ENCODE measurements at places on chromosomes 12 and 14. TPM values are rescaled to one million over a fixed set of nuclear protein-coding genes. Genes with fewer than 3 reads are reported as not detected.

The PPFIA2 gene
- total RNA-seq, result 1.6 TPM

DNA sequence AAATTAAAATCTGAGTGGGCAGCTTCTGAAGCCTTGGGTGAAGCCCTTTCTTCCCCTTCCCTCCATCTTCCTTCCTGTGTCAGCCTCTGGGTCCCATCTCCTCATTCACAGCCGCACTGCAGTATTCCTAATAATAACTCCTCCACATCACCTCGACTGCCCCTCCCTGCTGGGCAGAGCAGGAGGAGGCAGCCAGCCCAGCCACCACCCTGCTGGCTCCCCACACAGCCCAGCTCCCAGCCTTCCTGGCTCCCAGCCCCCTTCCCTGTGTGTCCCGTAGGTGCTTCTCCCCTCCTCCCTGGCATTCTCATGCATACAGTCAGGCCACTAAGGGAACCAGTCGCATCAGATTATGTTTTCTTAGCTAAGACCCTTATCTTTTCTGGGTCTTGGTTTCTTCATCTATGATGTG, 3.7 kb downstream of the IFFO1 start:
- no peak for DNase-seq

DNA sequence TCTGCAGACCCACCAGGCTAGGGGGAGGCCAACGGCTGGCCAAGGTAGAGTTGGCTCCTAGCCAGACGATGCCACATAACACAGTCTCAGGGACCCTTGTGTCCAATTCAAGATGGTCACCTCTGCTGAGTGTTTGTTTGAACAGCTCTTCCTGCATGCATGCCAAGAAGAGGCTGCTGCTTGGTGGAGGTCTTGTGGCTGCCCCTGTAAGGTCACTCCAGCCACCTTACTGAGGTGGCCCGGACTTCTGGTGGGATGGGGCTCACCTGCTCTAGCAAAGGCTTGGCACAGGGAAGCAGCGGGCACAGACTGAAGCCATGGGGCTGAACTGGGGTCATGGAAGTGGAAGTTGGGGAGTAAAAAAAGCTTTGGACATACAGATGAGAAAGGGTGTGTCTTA, 210.3 kb downstream of the GLT1D1 start:
- DNase-seq, result no peak

The OTX2 gene
- total RNA-seq, result not detected

- no peak for DNase-seq
Observed at GRCh38 chr14:69260190-69260860, 367 bp downstream of the GALNT16 start.

GRCh38 chr12:46831335-46832129, 5.7 kb upstream of the SLC38A4 start:
- no peak for DNase-seq

GRCh38 chr14:52110441-52111086, 41.7 kb upstream of the NID2 start:
- DNase-seq, result no peak

The BCL11B gene
- total RNA-seq, result 17.6 TPM

DNA sequence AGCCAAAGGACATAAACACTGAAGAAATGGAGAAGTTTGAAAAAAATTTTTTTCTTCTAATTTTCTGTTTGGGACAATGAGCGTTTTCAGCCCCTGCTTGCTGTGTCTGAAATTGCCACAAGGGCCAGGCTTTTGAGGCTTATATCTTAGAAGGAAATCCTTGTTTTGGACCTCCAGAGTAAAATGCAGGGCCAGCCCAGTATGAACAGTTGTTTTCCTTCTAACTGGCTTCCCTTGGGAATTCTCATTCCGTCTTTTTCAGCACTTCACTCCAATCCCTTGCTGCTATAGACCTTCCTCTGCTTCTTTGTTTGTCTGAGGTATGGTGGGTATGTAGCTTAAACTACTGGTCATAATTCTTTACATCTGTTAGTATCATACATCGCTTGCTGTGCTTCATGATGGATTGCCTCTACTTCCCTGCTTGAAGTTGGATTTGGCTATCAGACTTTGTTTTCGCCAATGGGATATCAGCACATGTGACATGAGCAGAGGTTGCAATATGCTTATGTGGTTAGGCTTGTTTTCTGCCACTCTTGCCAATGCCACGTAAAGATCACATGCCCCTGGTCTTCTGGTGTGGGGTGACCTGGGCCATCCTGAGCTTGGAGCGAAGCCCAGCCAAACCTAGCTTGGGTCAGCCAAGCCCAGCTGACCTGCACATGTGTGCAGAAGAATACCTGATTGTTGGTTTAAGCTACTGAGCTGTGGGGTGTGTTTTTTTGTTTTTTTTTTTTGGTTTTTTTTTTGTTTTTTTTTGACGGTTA, 64.7 kb downstream of the AVPR1A start:
- no peak for DNase-seq

DNA sequence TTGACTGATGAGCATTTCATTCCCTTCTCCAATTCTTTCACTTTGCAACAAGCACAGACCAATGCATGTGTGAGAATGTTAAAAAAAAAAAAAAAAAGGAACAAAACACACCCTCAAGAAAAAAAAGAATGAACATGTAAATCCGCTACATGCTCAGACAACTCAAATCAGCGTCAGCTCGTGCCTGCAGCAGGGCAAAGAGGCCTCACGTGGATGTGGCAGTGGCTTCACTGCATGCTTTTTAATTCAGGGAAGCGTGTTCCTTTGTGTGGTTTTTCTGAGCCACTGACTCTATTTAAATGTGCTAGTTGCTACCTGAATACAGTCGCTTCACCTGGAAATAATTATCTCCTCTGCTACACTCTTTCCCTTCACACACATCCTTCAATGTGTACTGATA, 55.1 kb downstream of the PPP1R36 start:
- DNase-seq, result no peak

The DHRS2 gene
- total RNA-seq, result not detected

GRCh38 chr12:45907955-45908354, 82.4 kb downstream of the SCAF11 start:
- no peak for DNase-seq

- DNase-seq, result peak; percentile 81
Observed at GRCh38 chr12:79409562-79409961, 281.2 kb downstream of the PAWR start.

The TIGAR gene
- 2.2 TPM for total RNA-seq

The MYH6 gene
- 0.30 TPM for total RNA-seq

GRCh38 chr14:35565871-35566464, 32.0 kb downstream of the INSM2 start:
- DNase-seq, result no peak

The LYZ gene
- 148 TPM for total RNA-seq

- no peak for DNase-seq
Observed at GRCh38 chr12:90741611-90742010, 213.4 kb downstream of the CCER1 start.

DNA sequence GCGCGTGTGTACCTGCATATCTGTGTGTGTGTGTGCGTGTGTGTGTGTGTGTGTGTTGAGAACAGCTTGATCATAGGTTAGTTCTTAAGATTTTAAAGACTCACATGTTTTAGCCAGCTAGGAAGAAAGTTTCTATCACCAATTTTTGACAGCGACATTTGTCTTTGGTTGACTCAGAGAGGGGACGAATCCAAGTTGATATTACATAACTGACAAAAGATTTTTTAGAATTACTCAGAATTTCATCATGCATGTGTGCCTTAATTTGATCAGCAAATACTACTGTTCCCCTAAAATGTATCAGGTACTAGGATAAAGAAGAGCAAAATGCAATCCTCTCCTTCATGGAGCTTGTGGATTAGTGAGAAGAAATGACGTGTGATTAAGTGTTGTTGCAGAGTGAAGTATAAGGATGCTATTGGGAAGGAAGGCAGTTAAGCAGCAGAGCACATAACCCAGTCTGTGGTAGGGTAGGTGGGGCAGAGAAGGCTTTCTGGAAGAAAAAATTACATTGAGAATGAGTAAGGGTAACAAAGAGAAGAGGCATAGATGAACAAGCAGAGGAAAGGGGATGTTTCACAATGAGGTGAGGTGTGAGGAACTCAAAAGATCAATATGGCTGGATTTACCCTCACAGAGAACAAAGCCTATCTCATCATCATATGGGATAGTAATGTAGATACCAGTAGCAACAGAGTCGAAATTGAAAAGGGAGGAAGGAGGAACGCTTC, 77.5 kb downstream of the ELK3 start:
- no peak for DNase-seq

The RASSF9 gene
- total RNA-seq, result 4.9 TPM

The NKX2-1 gene
- not detected for total RNA-seq

- DNase-seq, result no peak
Observed at GRCh38 chr12:24921251-24922038, 27.5 kb downstream of the BCAT1 start.

DNA sequence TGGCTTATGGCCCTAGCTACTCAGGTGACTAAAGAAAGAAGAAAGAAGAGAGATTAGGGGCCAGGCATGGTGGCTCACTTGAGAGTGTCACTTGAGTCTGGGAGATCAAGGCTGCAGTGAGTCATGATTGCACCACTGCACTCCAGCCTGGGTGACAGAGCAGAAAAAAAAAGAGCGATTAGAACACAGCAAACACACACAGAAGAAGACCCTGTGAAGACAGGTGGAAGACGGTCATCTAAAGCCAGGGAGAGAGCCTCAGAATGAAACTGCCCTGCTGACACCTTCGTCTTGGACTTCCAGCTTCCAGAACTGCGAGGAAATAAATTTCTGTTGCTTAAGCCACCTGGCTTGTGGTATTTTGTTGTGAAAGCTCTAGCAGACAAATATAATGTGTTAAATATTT, 17.5 kb upstream of the PPP1CC start:
- DNase-seq, result no peak

DNA sequence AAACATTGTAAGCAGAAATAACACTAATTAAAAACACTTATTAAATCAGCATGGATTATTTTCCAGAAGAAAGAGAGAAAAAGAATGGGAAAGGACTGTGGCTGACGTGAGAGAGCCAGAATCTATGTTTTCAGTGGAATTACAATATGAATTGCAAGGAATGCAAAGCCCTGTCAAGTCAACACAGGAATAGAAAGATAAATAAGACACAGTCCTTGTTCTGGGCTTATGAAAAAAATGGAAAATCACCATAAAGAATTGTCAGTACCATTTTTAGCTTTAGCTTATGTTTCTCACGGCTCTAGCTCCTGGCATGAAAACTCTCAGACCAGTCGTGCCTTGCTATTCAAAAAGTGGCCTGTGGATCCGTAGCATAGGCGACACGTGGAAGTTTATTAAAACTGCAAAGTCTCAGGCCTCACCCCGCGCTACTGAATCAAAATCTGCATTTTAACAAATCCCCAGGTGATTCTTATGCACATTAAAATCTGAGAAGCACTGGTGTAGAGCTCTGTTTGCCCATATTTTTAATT, 549.1 kb downstream of the RPS29 start:
- DNase-seq, result peak; percentile 5

DNA sequence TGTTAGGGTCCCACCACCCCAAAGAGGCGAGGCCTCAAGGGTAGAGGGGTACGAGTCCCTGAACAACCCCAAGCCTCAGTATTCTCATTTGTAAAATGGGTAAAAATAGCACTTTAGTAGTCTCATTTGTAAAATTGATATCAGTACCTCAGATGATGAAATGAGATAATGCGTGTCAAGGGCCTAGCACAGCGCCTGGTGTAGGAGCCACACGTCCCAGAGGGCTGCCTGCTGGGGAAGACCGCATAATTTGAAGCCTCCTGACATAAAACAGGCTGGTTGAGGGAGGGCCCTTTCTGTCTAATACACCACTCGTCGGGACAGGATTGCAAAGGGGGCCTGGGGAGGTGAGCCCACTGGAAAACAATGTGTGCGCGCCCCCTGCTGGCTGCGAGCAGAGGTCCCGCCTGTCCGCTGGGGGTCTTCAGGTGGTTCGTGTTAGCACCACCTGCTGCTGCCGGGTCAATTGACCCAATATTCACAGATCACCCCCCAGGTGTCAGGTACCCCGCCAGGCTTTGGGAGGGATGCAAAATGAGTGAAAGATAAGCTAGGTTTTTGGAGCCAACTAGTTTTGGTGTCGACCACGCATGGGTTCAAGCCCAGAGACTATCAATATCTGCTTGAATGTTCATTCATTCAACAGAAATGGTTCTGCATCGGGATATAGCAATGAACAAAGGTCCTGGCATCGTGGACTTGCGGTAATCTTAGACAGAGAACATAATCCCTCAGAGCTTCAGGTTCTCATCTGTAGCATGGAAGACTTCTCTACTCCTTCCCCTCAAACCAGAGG, 24.7 kb upstream of the IRF2BPL start:
- peak; percentile 45 for DNase-seq

- DNase-seq, result no peak
Observed at GRCh38 chr14:94464290-94464689, 11.7 kb upstream of the SERPINA11 start.

- no peak for DNase-seq
Observed at GRCh38 chr12:122022393-122023338, 982 bp downstream of the BCL7A start.

GRCh38 chr14:68369281-68370056, 423.4 kb downstream of the ZFP36L1 start:
- no peak for DNase-seq

The PIK3C2G gene
- 18.1 TPM for total RNA-seq

- DNase-seq, result no peak
Observed at GRCh38 chr12:31274520-31275300, 51.2 kb downstream of the SINHCAF start.

The FKBP3 gene
- 40.6 TPM for total RNA-seq

The WNT5B gene
- total RNA-seq, result 22.7 TPM

DNA sequence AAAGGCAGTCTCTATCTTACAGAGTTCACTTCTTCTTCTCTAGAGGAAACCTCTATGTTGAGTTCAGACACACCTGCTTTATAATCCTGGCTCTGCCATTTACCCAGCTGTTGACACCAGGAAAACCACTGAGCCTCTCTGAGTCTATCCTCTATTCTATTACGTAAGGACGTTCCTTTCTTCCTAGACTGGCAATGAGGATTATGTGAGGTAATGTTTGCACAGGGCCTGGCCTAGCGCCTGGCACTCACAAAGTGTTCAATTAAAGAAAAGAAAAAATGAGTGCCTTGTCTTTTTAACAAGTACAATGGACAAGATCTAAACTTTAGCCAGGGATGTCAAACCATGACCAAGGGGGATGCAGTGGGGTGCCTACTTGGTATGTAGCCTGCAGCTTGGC, 641.9 kb upstream of the TBX3 start:
- no peak for DNase-seq

DNA sequence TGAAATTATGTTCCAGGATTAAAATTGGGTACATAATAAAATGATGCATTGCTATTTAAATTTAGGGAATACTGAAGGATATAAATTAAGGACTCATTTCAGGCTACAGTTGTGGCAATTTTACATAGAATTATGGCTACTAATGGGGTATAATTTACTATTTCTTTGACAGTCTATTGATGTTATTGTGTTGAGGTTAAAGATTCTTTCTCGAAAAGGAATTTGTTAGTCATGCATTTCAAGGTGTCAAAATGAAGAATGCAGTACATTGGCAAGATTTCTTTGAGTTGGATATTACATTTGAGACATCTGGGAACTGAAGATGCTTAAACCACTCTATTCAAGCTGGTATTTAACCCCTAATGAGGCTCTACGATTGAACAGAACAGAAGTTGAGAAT, 28.3 kb downstream of the SLC5A8 start:
- no peak for DNase-seq

- no peak for DNase-seq
Observed at GRCh38 chr12:131561051-131561450, 149.8 kb upstream of the SFSWAP start.

- no peak for DNase-seq
Observed at GRCh38 chr12:65067383-65067782, 53.7 kb downstream of the WIF1 start.

All from skin of body (tissue), 3 donors.